Trophoblast cell (in vitro differentiated cells and primary cell): ENCODE measurements at places on chromosomes 2 and 18.

DNA sequence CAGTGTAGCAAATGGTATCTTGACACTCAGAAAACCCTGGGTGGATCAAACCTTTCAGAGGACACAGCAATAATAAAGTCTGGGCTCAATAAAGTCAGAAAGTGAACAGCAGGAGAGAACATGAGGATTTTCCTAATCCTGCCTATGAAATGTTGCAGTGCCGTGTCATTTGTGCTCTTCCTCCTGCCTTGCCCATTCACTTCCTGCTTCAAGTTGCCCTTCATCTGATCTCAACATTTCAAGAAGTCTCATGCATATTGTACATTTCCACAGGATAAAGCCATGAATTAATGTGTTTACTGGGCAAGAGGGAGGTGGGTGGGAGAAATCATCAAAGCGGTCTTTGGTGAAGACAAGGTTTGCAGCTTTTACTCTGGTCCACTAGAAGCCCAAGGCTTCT lies 51.1 kb upstream of the STPG4 start:
- no peak for DNase-seq

- no peak for DNase-seq
Measured at GRCh38 chr2:10029875-10030223, 13.5 kb upstream of the KLF11 start.

GRCh38 chr2:54013996-54014395 lies 43.2 kb upstream of the PSME4 start:
- DNase-seq, result no peak

- DNase-seq, result no peak
Measured at GRCh38 chr2:215530191-215530968, 94.5 kb upstream of the FN1 start.

DNA sequence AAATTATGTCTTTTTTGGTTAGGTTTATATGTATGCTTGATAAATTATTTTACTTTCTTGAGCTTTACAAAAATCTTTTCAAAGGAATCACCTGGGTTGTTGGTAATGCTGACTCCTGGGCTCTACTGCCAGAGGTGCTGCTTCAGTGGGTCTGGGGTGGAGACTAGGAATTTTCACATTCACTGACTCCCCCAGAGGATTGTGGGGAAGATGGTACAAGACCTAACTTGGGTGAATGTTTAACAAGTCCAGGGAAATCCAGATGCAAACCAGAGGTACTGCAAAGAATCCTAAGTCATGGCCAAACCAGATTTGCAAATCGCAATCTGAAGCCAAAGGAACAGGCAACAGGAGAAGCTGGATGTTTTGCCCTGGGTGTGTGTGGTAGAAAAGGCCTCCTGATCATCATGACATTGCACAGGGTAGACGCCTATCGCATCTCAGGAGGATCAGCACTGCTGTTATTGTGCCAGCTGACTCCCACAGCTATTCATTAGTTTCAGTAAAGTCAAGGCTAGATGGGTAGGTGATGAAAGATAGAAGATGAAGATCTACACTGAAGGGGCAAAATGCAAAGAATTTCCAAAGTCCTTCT lies 185.2 kb downstream of the BARD1 start:
- no peak for DNase-seq

GRCh38 chr2:211617803-211618202 lies 920.8 kb downstream of the ERBB4 start:
- DNase-seq, result no peak

GRCh38 chr2:237020090-237020489 lies 65.6 kb upstream of the COPS8 start:
- no peak for DNase-seq

DNA sequence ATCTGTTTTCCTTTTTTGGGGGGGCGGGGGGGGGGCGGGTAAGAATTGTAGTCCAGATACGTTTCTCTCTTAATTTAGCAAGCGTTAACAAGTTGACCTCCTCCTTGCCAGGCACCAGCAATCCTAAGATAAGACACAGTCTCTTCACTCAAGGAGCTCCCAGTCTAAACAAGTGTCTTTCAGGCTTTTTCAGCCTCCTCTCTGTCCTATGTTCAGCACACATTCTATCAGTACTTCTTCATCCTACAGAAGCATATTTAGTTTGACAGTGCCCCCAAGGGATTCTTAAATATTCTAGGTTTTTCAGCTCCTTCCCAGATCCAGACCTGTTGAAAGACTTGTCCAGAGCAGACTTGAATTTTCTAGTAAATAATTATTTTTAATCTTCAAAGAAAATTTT lies 2.7 kb downstream of the PPP1CB start:
- peak; percentile 49 for DNase-seq

DNA sequence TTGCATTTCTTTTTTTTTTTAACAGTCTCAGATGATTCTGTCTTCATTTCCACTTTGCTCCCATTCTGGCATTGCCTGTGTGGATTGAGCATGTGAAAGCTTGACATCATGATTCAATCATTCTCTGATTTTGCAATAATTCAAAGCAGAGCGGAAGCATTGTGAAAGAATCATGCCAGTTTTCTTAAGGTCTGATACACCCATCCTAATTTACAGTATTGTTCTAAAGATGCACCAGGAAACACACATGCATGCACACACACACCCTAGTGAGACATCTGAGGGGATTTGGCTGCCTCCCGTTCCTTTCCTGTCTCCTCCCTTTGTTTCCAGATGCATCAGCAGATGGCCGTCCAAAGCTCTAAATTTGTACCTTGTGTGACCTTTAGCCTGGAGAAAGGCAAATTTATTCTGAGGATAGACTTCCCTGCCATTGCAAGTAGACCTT lies 97.3 kb downstream of the FMNL2 start:
- peak; percentile 58 for DNase-seq

DNA sequence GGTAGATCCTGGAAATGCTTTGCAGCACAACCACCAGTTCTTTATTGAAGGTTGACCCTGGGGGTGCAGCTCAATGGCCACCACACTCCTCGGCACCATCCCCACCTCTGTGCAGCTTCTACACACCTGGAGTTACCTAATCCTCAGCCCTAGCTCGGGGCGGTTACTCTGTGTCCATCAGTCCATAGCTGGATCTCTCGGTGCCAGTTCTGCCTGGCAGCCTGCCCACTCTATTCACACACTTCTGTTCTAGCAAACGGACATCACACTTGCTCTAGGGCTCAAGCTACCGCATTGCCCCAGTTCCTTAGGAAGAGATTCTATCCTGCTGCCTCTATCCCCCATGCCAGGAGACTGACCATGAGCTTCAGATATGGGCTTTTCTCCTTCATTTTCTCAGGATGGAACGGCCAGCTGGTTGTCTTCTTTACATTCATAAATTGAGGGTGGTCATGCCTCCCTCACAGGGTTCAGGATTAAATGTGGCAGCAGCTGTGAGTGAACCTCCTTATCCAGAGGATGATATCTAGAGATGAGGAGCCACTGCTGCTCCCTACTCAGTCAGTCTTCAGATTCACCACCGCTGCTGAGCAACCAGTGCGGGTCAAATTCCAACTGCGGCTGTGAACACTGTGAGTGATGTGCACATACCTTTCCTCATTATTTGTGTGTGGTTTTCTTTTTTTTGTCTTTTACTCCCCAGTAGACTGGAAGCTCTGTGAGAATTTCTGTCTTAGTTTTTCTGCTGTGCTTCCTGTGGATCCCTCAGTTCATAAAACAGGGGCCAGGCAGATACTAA lies 66.9 kb upstream of the TRIB2 start:
- DNase-seq, result no peak

DNA sequence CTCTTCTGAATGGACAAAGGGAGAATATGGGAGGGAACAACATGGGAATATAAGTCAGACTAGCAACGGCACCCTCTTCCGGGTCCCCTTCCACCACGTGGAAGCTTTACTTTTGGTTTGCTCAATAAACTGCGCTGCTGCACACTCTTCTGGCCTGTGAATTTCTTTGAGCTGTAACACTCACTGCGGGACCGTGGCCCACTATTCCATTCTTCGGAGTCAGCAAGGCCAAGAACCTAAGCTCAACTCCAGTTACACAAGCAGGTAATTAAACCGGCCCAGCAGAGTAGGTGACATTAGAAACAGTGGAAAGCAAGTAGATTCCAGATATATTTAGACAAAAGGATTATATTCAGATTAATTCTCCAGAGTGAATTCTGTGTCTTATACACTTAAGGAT lies 697.4 kb upstream of the NXPH2 start:
- DNase-seq, result no peak

- DNase-seq, result peak; percentile 76
Measured at GRCh38 chr2:6196449-6196848, 504.3 kb downstream of the SOX11 start.

- no peak for DNase-seq
Measured at GRCh38 chr2:56981554-56981953, 797.8 kb downstream of the CCDC85A start.

GRCh38 chr2:84515788-84516187 lies 510 bp upstream of the DNAH6 start:
- DNase-seq, result no peak

GRCh38 chr18:79798999-79799370 lies 1.2 kb downstream of the KCNG2 start:
- DNase-seq, result no peak

- no peak for DNase-seq
Measured at GRCh38 chr2:216589791-216590190, 43.4 kb upstream of the IGFBP2 start.

DNA sequence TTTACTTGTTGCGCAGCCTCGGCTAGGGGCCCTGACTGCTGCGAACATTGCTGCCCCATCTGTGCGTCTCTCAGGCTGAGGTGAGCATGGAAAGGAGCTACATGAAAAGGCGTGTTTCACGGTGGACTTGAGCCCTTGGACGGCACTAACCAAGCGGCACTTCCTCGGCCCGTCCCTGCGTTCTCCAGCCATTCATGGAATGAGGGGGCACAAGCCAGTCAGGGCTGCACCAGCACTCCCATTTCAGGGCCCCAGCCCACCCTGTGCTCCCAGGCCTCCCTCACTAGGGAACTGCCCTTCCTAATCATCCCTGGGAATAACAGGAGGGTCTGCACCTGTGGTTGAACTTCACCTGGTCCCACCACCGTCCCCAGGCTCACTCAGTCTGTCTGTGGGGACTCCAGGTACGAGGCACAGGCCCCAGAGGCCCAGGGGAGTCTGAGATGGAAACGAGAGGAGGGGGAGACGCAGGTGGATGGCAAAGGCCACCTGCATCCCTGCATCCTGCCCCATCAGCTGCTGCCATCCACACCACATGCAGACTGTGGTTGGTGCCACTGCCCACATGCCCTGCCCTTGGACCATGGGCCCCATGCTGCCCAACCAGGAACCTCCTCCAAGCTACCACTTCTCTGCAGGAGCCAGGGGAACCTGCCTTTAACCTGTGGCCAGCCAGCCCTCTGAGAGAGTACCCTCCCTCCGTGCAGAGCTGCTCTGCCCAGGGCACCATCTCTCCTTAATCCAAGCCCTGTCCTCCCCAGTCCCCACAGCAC lies 99.7 kb downstream of the EIPR1 start:
- DNase-seq, result no peak

DNA sequence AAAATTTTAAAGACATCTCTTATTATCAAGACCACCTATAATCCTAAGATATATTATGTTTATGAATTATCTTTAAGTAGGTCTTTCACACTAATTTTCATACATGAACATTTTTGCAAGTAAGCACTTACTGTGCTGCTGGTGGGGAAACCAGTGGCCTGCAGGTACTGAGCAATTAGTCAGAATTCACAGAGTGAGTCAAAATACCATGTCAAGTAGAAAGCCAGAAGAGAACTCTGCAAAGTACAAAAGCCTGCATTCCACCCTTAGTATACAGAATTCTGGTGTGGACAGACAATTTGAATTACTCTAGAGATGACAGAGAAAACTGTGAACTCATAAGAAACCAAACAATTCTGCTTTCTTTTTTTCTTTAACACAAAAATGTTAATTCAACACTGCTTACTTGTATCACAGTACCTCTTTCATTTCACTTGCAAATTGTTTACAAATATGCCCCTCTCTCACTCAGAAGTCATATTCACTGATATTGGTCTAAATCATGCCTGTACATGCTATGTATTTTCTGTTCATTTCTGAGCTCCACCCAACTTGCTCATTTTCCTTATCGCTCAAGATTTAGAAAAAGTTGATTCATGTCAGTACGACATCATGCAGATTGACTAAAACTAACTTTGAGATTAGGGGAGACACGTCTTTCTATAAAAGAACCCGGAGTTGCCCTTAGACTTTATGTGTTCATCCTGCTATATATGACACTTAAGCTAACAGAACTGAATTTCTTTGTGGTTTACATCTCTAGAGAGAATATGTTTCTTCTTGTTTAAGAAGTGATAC lies 182.9 kb downstream of the IKZF2 start:
- DNase-seq, result peak; percentile 87

DNA sequence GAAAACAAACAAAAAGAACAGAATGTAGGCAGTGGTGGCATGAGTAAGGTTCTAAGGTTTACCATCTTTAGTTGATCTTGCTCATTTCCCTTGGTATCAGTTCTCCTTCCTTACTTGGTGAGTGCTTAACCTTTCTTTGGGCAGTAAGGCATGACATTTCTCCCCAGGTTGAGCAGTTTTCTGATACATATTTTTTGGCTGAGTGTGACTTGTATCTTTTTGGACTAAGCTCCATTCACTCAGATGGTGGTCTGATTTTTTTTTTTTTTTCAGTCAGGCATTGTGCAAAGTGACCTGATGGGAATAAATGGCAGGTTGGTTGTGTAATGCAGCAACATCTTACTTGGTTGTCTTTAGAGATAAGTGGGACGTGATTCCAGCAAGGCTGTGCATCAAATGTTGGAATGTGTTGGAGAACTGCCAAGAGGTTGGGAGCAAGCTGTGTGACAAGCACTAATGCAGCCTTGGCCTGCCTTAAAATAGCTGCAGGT lies 15.1 kb downstream of the SPTBN1 start:
- DNase-seq, result peak; percentile 98

DNA sequence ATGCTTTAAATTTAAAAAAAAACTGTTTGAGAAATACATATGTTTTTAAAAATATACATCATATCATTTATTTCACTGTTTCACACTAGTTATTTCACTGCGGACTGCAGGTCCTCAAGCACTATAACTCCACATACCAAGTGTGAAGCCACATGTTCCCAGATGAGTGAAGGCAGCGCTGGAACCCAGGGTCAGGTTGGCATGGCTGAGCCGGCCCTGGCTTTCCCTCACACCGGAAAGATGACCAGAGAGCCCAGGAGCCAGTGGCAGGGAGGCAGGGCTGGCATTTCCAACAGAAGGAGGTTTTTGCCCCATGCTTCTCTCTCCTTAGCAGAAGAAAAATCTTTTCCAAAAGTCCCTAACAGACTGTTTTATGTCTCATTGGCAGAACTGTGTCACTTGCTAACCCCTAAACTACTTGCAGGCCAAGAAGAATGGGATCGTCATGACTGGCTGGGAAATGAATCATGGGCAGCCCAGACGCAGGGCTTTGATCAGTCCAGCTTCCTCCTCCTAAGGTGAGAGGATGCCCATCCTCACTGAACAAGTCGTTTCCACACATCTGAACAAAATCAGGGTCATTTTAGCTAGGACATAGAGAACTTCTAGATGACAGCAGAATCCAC lies 287.6 kb upstream of the HNRNPA3 start:
- no peak for DNase-seq
